ENCODE measurements at places on chromosomes 6 and 20. TPM values are rescaled to one million over a fixed set of nuclear protein-coding genes. Genes with fewer than 3 reads are reported as not detected.

The SPEF1 gene
- total RNA-seq, result under 0.01 TPM

The GPSM3 gene
- total RNA-seq, result 5.9 TPM

The OTOR gene
- total RNA-seq, result not detected

The ADAM33 gene
- 0.09 TPM for total RNA-seq

The C20orf141 gene
- not detected for total RNA-seq

The EYA2 gene
- 0.11 TPM for total RNA-seq

The PSORS1C2 gene
- total RNA-seq, result not detected

The ERVFRD-1 gene
- total RNA-seq, result not detected

Measured in dermis lymphatic vessel endothelial cell (primary cell).